Activated CD8-positive, alpha-beta memory T cell treated with anti-CD3 and anti-CD28 coated beads for 1 hour (primary cell): ENCODE measurements at places on chromosomes 11 and 22.

DNA sequence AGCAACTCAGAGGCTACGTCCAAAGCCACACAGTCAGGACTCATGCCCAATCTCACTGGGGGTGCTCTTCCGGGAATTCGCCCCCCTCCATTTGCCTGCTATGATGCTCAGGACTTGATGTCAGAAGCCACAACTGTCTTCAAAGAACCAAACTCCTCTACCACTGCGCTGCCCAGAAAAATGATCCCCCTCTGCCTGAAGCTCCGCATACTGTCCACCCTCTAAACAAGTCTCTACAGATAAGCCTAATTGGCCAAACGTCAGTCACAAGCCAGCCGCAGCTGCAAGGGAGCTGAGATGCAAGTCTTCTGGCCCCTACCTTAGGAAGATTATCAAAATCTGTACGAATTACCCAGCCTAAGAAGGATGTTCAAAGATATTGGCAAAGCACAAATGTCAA, 294.6 kb downstream of the BUD13 start:
- DNase-seq = no peak

DNA sequence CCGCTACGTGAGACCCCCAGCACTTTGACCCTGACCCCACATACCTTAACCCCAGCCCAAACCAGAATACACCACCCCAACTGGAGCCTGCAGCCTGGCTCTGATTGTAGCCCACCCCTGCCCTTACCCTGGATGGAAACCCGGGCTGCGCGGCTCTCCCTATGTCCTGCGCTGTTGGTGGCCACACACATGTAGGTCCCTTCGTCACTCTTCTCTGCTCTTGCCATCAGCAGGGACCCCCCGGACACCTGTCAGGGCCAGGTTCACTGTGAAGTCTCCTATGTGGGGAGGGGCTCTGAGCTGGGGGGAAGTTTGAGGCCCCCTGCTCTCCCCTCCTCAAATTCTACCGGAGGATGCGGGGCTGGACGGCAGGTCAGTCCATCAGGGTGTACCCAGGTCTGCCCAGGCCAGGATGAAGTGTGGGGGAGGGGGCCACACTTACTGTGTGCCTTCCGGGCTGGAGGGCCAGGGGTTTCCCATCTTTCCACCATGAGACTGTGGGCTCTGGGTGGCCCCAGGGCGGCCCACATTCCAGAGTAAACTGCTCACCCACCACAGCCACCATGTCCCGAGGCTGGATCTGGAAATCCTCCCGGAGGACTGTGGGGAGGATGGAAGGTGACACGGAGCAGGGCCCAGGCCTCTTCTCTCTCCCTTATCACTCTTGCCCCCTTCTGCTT, 1.5 kb downstream of the ROBO4 start:
- DNase-seq = no peak

DNA sequence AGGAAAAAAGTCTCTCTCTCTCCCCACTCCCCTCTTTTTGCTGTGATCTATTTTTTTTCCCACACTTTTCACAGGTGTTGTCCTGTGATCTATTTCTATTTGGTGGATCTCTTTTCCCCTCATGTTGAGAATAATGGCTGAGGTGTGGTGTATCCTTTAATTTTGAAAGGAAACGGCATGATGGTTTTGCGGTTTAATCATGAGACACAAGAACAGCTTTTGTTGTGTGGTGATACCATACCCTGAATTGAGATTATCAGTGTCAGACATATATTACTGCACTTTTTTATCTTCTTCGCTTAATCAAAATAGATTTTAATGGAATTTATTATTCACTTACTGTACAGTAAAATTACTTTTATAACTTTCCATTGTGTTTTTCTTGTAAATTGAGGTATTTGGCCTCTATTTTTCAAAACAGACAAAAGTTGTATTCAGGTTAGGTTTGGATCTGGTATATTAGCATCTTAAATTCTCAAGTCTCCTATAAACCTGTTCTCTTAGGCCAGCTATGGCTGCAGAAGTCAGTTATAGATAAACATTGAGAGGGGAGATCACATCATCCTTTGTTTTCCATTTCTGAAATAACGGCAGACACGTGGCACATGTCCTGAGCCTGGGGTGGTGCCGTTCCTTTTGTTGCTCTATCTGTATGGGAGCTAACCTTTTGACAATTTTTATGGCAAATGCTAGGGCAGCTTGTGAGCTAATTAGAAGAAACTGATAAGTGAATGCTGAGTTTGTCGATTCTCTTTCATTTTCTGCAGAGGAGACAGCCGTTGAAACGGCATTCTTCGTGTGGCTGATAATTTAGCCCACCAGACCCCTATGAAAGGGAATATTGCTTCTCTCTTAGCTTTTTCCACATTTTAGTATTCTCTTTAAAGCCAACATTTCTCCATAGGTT, 25.8 kb downstream of the NF2 start:
- DNase-seq = no peak

DNA sequence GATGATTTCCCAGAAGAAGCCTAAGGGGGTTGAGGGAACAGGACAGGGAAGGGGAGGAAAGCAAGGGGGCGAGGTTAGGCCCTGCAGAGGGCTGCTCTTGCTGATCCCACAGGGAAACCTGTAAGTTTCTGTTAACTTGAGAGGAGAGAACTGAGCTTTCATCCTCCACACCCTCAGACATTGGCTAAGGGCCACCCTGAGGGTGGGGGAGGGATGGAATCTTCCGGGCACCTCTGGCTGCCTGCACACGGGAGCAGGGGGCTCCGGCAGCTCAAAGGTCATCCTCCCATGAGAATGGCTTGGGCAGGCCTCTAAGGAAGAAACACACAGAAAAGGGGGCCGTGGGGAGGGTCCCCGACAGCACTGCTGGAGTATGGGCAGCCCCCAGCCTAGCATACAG, 108.1 kb downstream of the TSPAN18 start:
- no peak for DNase-seq

DNA sequence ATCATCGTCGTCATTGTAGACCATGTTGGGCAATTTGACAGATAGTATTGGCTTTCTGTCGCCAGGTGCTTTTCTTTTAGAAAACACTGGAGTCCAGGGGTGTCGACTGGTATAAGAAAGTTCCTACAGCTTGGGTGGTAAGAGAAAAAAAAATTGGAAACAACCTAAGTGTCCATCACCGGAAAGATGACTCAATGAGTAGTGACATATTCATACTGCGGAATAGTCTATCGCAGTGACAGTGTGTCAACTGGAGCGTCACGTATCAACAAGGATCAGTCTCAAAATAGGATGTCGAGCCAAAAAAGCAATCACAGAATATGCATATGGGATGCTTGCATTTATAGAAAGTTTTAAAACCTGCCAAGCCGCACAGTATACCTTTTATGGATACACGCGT, 157.6 kb downstream of the MN1 start:
- DNase-seq = no peak

GRCh38 chr11:117178210-117179034, at the start of gene SIDT2:
TSS of gene SIDT2 (plus strand) at chr11:117178743. CDS start at chr11:117179264, 521 bp downstream.
- DNase-seq = peak; percentile 84

GRCh38 chr11:126930091-126930841, 70.3 kb downstream of the KIRREL3 start:
- no peak for DNase-seq

DNA sequence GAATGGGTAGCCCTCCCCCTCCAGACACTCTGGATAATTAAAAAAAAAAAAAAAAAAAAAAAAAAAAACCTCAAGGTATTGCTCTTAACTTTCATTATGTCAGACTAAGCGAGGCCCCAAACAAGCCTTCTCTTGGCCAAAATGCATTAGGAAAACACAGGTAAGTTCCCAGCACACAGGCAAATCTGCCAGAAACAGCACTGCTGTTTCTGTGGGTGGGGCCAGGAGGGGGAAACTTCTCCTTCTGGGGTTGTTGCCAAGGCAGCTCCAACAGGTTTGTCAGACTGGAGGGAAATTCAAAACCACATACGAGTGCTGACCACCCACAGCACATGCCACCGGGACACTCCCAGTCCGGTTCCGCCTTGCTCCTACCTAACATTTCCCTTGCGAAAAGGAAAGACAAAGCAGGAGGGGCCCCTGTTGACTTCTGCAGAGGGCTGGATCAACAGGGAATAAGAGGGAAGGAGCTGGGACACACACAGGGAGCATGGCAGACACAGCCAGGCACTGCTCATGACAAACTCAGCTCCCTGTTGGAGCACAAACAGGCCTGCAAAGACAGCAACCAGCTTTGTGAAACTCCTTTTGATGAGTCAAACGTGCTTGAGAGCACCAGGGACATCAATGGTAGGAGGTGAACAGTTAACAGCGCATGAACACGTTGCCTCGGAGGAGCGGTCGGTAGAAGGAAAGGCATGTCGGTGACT, 55.0 kb downstream of the MYH9 start:
- DNase-seq = no peak

DNA sequence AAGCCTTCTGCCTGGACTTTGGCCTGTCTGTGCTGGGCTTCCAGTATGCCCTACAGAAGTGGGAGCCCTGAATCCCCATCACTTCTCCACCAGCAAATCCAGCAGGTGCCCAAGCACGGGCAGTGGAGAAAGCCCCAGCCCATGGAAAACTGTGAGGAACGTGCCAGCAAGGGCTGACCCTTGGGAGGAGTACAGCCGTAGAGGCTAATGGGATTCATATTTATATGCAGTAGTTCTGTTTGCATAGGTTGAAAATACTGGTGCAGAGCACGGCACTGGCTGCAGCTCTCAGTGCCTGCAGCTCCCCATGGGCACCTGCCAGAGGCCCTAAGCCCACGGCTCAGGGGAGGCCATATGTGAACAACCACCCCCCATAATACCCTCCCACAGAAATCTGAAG, 10.1 kb downstream of the NAGA start:
- no peak for DNase-seq

- DNase-seq = no peak
These were observed 44.4 kb downstream of the DCDC1 start for GRCh38 chr11:31325160-31325559.

GRCh38 chr11:81959341-81959740, 774.3 kb downstream of the FAM181B start:
- DNase-seq = no peak

DNA sequence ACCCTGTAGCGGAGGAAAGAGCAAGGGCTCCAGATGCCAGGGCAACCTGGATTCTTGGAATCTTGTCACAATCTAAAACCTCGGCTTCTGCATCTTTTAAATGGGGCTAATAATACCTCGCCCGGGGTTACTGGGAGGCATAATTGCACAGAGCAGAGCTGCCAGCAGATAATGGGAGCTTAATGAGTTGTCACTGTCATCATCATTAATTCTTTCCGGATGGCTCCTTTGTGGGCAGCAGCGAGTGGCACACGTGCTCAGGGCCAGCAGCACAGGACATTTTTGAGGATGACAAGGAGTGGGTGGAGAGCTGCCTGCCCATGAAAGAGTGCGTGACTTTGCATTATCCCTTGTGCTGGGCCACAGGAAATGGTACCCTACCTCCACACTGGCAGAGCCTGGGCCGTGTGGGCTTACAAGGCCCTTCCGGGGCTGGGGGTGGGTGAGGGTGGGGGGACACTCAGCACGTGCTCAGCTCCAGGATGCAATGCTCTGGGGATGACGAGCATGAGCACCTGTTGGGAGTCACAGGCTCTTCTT, 5.7 kb downstream of the PDGFB start:
- DNase-seq = no peak

DNA sequence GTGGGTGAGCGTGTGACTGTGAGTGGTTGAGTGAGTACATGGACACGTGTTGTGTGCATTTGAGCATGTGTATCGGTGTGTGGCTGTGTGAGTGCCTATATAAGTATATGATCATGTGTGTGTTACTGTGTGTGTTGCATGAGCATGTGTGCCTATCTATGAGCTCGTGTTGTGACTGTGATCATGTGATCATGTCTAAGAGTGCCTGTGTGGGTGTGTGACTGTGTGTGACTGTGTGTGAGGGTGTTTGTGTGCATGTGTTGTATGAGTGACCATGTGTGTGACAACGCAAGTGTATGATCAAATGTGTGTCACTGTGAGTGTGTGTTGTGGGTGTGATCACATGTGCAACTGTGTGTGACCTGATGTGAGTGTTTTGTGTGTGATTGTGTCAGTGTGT, 88.8 kb downstream of the UBASH3B start:
- DNase-seq = no peak

- no peak for DNase-seq
These were observed 20.4 kb upstream of the IGSF9B start for GRCh38 chr11:133977067-133977677.

DNA sequence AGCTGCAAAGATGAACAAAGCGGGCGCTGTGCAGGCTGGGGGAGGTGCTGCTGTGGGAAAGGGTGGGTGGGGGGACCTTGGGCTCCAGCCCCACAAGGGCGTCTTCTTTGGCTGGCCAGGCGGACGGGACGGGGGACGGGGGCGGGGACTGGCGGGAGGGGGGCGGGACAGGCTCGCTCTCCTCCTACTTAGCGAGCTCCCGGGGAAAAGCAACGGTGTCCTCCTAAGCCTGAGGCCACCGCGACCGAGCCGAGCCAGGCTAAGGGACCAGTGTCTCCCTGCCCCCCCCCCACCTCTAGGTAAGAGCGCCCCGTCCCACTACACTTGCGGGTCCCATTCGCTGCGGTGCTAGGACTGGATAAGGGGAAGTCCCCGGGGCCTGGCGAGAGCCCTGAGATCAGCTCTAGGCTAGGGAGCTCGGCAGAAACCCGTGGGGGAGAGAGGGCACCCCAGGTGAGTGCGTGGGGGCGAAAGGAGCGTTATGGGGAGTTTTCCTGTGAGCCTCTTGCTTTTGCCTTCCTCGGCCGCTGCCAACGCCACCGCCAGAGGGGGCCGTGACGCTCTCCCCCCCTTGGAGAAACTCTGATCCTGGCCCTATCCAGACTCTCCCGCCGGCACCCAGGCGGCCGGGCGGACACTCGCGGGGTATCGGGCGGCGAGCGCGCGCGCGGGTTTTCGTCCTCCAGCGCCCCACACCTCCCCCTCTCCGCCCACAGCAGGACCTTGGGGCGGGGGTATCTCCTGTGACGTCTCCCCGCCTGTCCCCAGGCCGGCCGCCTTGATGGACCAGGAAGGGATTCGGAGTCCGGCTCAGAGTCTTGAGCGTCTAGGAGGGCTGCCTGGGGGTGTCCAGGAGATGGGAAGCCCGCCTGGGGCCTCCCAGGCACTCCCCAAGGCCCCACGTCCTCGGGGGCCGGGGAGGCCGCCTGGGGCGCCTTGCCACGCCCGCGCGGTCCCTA, at the start of gene PHLDB1:
Gene PHLDB1 (plus strand): TSS at position 215 of the 959 bp plus-strand sequence. CDS start 6,222 bp downstream, outside the sequence.
- no peak for DNase-seq

DNA sequence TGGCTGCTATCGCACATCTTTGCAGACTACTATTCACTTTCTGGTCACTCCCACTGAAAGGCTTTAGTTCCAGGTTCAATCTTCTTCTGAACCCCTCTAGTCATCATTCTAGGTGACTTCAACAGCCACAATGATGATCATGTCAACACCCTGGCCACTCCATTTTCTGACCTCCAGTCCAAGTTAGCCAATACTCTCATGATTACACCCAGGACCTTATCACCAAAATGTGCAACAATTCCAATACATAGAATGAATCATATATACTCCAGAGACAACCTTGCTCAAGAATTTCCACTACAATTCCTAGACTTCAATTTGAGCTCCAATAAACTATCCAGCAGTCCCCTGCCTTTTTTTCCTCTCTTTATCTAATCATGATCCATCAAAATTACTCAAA, 70.7 kb downstream of the PAK1 start:
- DNase-seq = no peak

GRCh38 chr22:18083406-18083805, 5.6 kb downstream of the PEX26 start:
- no peak for DNase-seq
